SK-N-SH (cell line): ENCODE measurements at places on chromosomes 11 and 22.

DNA sequence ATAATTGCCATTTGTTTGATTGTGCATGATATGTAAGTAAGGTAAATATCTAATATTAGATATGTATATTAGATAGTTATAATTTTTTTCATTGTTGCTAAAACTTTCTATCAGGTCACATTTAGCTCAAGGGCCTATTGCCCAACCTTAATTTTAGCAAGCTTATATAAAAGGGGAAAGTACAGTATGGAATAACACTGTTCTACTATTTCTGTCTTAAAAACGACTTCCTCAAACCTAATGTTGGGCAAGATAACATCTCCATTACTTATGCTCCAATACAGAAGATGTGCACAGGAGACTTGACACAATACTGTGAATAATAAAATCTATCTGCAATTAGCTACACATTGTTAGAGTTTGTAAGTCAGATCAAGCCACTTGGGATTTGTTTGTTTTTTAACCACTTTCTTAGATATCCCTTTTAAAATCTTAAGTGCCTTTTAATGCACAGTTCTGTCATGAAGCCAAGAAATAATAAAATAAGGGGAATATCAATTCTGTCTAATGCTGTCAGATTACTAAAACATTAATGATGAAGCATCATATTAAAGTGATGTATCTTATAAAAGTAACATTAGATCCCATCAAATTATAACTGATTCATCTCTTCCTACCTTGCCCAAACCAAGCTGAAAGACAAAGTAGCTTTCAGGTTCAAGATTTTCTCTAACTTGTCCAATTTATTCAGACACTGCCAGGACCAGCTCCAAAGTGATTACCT is 98.1 kb downstream of the SIK3 start:
- DNase-seq: no peak

DNA sequence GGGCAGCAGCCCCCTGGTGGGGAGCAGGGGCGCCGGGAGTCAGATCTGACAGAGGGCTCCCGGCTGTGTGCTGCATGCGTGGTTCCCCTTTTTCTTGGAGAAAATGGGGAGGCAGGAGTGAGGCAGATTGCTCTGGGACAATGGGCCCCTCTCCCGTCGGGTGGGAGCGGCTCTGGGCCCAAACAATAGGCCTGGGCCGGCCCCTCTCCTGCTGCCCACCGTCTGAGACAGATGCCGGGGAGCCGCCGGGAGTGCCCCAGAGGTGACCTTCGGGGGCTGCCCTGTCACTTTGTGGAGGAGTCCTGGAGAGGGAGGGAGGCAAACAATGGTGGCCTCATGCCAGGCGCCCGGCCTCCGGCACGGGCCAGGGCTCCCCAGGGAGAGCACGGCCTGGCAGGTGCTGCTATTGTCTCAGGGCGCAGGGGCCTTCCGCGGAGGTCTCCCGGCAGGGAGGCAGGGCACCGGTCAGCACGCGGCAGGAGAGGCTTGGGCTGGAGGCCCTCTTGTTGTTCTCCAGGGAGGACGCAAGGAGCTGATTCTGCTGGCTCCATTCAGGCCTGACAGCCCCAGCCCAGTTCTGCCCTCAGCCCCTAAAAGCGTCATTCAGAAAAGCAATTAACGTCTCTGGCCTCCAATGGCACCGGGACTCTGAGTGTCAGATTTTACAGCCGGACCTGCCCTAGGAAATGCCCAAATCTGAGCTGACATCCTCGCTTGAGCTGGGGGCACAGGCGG is 44.8 kb downstream of the SMIM38 start:
- DNase-seq: no peak

DNA sequence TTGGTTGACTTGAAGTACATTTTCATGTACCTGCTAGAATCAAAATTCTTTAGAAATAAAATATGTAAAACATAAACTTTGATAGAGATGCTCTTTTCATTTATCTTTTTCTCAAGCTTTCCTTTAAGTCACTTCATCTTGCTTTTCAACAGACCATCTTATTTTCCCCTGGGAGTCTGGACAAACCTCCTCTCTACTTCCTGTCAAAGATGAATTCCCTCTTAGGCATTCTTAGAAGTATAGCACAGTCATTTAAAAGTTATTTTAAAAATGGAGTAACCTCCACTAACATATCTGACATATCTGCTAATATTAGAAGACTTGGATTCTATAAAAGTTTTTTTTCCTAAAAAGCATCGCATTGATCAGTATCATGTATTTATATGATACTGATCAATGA is 84.8 kb upstream of the PAX6 start:
- DNase-seq: no peak

GRCh38 chr11:75565221-75565814 is 3.3 kb downstream of the SERPINH1 start:
- no peak for DNase-seq

DNA sequence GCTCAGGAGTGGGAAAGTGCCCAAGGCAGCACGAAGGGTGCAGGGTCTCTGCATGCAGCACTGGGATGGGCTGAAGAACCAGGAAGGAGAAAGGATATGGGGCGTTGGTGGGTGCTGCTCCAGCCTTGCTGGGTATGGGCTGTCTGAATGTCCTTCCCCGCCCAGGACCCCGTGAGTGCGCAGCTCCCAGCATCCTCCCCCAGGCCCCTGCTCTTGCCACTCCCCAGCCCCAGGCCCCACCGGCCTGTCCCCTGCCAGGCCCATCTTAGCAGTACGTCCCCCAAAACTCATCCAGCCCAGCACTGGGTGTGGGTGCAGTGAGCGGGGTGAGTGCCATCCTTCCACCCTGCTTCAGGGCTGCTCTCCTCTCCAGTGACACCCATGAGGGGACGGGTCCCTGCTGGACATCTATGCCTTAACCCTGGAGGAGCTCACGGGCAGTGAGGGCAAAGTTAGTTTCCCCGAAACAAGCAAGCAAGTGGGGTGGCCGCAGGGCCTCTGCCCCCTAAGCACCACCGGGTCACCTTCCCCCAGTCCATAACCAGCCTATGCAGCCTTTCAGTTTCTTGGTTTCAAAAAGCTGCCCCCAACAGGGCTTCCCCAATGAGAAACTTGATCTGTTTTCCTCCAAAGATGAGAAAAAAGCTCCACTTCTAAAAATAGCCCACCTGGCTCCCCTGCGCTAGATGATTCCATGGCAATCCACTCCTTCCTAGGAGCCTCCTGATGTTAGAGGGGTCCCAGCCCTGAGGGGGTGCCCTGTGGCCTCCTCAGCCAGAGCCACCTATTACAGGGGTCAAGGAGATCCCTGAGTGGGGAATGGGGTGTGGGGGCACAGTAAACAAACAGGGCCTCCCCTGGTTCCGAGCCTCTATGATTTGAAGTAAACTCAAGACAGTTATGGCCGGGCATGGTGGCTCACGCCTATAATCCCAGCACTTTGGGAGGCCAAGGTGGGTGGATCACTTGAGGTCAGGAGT is 103.8 kb downstream of the MORC2 start:
- peak; percentile 16 for DNase-seq

GRCh38 chr22:32967386-32968101 is 90.6 kb downstream of the SYN3 start:
- no peak for DNase-seq
